AG10803 (cell line): ENCODE measurements at places on chromosomes 3 and 15.

GRCh38 chr3:188673646-188674186, 498.1 kb upstream of the TPRG1 start:
- peak; percentile 94 for DNase-seq

GRCh38 chr3:16654976-16655375, 49.8 kb upstream of the DAZL start:
- no peak for DNase-seq

DNA sequence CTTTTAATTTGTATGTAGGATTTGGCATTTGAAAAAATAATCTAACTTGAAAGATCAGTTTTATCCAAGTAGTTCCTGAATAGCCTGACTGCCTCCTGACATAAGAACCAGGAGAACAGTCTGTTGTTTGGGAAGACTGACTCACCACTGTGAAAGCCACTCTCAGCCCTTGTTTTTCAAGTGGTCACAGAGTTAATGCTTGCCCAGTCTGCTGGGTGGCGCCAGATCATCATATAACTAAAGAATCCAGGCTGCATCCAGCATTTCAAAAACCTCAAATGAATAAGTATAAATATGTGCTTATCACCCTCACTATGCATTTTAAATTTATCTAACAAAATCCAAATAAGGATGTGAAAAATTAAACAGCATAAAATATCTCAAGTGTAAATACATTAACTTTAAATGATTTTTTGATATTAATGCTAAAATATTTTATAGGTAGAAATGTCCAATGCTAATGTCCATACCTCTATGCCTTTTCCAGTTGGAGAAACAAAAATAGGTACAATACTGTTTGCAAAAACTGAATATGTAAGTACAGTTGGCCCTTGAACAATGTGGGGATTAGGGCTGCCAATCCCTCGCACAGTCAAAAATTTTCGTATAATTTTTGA, 26.9 kb upstream of the ZBBX start:
- DNase-seq = peak; percentile 20

DNA sequence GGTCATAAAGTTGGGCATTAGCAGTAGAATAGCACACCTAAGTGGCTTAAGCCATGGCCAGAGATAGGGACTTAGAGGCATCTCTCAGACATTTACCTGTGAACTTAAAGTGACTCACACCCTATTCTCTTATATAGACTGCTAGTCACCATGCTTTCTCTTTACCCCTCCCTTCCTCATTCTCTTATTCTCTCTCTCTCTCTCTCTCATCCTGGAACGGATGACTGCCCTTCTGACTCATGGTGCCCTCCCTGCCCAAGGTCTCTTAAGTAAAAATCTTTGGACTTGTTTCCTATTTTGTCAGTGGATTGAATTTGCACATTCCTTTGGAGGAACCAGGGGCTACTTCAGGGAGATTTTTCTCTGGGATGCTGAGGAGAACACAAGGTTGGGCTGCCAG, 58.8 kb downstream of the NPAP1 start:
- DNase-seq = no peak

GRCh38 chr3:176992565-176992964, 204.7 kb downstream of the TBL1XR1 start:
- DNase-seq = no peak

GRCh38 chr3:194073926-194074325, 62.0 kb upstream of the HES1 start:
- DNase-seq = no peak

DNA sequence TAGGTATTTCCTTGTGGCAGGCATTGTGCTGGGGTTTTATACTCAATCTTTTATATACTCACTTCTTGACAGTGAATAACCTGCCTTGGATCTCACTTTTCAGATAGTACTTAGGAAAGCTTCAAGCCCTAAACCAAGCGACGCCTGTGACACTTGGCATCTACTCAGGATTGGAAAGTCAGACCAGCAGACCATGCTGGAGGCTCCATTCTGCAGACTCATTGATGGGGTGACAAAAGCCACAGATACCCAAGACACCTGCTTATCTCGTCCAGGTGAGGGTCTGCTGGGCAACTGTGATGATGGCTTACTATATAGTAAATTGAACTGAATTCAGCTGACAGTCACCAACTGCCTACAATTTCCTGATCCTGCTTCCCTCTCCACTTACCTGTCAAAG, 79.4 kb upstream of the MRPS22 start:
- DNase-seq = no peak

GRCh38 chr3:178048768-178049167, 487.5 kb upstream of the KCNMB2 start:
- DNase-seq = peak; percentile 24

- DNase-seq = no peak
These were observed 21.2 kb downstream of the TFG start for GRCh38 chr3:100730524-100730923.

- DNase-seq = no peak
These were observed 602 bp downstream of the TRIM71 start for GRCh38 chr3:32818229-32818969.

DNA sequence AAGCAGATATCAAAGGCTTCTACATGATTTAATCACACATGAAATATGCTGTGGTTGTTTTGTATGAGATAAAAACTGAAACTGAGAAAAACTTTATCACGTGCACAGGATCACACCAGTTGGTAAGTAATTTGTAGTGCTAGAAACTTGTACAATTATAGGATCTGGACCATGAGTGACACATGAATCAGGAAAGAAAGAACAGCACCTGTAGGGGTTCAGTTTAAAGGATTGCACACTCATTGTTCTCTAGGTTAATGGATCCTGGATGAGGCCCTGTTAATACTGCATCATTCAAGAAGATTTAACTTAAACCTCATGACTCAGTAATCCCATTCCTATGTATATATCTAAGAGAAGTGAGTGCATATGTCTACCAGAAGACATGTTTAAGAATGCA, 87.9 kb downstream of the STT3B start:
- DNase-seq = no peak

DNA sequence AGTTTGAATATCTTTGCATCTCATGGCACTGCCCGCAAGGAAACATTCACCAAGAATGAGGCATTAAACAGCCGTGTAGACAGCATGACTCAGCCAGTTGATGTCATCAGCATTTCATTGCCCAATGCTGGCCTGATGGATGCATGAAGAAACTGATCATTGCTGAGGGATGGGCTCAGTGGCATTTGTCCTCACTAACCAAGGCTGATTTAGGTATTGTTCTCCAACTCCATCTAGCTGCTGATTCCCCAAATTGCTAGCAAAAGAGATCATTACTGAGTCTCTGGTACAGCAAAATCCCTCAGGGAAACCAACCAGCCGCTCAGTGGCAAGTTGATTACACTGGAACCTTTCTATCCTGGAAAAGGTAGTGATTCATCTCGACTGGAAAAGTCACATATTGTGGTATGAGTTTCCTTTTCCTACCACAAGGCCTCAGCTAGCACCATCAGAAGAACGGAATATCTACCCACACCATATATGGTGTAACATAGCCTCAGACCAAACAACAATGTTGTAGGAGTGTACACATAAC, 186.5 kb upstream of the GAP43 start:
- DNase-seq = peak; percentile 96
